ENCODE measurements at places on chromosomes 5 and 9. TPM values are rescaled to one million over a fixed set of nuclear protein-coding genes. Genes with fewer than 3 reads are reported as not detected.

GRCh38 chr5:180613814-180614188 is 22.5 kb upstream of the SCGB3A1 start:
- DNase-seq: no peak
- H3K36me3 ChIP-seq: no peaks in the 10 kb centered on the region
- no peak overlapping the region for H3K27ac ChIP-seq
- no peaks in the 10 kb centered on the region for H3K4me1 ChIP-seq
- H3K27me3 ChIP-seq: no peaks in the 10 kb centered on the region

DNA sequence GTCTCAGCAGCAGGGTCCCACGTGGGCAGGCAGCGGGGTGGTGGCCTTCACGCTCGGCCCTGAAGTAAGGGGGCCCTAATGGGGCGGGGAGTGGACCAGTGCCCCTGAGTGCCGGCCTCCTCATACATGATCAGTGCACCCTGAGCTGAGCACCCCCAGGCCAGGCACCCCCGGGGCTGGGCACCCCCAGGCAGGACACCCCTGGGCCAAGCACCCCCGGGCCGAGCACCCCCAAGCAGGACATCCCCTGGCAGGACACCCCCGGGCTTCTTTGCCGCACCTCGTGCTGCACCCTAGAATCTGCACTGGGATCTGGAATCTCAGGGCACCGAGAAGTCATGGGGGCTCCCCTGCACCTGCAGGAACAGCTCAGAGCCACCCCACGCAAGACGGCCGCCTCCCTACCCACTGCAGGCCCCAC is 51.4 kb downstream of the EXD3 start:
- no peak overlapping the region for H3K27ac ChIP-seq
- no peaks in the 10 kb centered on the region for H3K36me3 ChIP-seq
- DNase-seq: peak; percentile 79
- no peak overlapping the region for H3K4me3 ChIP-seq

GRCh38 chr9:137042751-137043727 is 2.9 kb downstream of the NPDC1 start:
- DNase-seq: no peak
- H3K4me1 ChIP-seq: peaks cover 15% of the 10 kb centered on the region
- H3K27me3 ChIP-seq: peaks cover 13% of the 10 kb centered on the region
- peaks cover 5% of the 10 kb centered on the region for H3K36me3 ChIP-seq
- H3K27ac ChIP-seq: no peak overlapping the region

DNA sequence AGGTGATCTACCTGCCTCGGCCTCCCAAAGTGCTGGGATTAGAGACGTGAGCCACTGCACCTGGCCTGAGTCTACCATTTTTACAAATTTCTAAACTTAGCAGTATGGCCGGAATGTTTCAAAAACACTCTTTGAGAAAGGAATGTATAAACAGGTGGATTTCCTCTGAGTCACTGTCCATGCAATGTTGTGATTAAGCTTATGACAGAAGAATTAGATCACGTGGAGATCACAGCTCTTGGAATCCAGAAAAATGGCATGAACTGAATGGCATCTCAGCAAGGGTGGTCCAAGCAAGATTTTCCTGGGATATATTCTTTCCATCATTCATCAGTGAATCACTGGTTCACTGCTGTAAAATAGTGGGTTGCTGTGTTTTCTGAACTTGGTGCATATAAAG is 865.0 kb downstream of the PTPRD start:
- no peaks in the 10 kb centered on the region for H3K27me3 ChIP-seq
- H3K4me1 ChIP-seq: no peaks in the 10 kb centered on the region

DNA sequence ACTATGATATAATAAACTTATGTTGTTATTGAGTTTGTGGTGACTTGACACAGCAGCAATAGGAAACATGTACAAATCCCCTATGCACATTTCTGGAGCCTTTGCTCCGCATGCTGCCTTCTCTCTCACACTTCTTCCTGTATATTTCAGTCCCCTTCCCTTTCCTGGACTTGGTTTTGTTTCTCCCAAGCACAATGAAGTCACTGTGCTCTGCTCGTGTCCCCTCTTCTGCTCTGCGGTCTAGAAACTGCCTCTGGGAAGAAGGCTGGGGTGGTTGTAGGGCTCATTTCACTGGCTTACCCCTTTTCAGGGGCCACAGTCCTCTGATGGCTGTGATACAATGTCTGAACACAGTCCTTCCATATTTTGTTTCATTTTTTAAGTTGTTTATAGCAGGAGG is 15.7 kb upstream of the FGD3 start:
- no peak overlapping the region for H3K4me3 ChIP-seq
- no peak for DNase-seq
- no peaks in the 10 kb centered on the region for H3K36me3 ChIP-seq
- H3K27me3 ChIP-seq: peaks cover 2% of the 10 kb centered on the region
- no peak overlapping the region for H3K27ac ChIP-seq

The OR13C8 gene
- not detected for total RNA-seq

The CCL28 gene
- total RNA-seq: 15.6 TPM

The FRMD3 gene
- 0.36 TPM for total RNA-seq

The MOB3B gene
- total RNA-seq: under 0.01 TPM
